Stimulated activated CD4-positive, alpha-beta T cell treated with anti-CD3 and anti-CD28 coated beads, Interleukin-4, amount 100 ng/mL, for 48 hours (primary cell): ENCODE measurements at places on chromosomes 2 and 18.

GRCh38 chr18:54860941-54861340, 32.7 kb downstream of the RAB27B start:
- DNase-seq, result no peak

DNA sequence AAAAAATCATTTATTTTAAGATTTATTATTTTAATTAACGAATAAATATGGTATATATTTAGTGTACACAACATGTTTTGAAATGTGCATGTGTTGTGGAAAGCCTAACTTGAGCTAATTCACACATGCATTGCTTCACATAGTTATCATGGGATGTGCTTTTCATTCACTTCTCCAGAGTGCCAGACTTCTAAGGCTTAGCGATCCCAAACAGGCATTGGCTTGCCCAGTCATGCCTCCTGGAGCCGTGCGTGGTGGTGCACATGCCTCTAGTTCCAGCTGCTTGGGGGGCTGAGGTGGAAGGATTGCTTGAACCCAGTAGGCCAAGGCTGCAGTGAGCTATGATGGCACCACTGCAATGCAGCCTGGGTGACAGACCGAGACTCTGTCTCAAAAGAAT, 40.5 kb downstream of the ARHGEF4 start:
- no peak for DNase-seq

- no peak for DNase-seq
These were observed 39.0 kb upstream of the LYPD6B start for GRCh38 chr2:148999451-148999921.

DNA sequence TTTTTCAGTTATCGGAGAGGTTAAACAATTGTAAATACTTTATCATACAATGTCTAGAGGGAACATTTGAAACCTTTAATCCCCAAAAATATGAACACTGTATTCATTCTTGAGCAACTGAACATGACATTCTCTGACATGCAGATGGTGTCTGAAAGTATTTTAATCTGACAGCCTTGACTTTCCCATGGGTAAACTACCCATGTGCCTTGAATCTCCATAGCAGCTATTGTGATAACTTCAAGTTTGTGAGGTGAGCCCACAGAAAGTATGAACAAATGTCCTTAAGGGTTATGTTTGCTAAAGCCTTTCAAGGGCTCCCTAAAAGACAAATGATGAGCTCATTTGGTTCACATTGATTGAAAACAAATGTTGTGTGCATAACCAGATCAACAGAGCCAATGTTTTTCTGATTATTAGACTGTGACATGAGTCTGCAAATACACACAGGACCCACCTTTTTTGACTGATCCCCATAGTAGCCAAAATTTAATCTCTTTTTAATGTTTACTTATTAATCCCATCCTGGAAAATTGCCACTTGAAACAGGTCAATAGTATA, 1326.0 kb downstream of the LRP1B start:
- DNase-seq, result no peak

DNA sequence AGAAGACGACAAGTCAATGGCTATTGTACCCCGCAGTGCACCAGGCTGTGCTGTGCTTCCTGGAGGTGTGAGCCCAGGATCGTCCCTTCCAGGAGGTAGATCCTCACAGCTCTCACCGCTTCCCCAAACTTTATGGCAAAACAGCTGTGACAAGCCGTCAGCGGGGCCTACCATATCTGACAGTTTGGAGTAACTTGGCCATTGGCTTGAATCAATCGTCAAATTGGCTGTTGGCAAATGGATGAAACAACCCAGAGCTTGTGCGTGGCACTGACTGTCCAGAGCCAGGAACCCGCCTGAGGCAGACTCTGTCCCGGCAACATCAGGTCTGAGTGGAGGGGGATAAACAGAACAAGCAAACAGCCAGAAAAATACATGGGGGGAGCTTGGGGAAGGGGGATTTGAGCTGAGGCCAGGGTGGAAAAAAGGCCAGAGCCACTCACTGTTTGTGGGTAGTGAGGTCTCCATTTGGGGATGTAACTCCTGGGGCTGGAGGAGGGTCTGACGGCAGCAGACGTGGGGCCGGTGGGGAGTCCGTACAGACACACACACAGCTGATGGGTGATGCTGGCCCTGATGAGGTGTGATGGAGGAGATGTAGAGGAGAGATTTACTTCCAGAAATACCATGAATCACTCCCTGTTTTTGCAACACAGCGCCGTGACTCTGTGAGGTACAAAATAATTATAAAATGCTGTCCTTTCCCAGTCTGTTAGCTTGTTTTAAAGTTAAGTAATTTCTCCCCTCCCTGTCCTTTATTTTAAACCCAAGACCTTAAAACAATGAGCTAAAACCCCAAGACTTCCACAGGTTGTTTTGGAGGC, 174.8 kb downstream of the TWIST2 start:
- DNase-seq, result no peak

DNA sequence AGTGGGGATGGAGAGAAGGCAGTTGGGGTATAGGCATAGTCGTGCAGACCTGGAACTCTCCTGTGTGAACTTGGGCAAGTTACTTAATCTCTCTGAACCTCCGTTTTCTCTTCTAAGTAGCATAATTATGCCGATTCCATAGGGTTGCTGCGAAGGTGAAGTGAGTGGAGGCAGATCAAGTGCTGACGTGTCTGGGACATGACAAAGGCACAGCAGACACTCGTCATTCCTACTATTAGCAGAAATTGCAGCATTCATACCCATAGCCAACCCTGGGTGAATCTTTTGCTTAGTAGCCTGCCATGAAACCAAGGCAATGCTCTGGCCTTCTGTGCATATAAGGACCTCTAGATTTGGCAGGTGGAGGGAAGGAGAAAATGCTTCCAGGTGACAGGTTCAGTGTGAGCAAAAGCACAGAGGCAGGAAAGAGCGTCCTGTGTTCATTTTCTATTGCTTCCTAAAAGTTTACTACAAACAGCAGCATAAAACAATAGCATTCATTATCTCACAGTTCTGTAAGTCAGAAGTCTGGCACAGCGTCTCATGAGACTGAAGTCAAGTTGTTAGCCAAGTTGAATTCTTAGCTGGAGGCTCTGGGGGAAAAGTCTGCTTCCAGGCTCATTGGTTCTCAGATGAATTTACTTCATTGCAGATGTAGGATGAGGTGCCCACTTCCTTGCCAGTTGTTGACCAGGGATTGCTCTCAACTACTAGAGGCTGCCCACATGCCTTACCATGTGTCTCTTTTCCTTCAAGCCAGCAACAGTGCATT, 77.8 kb downstream of the CTIF start:
- no peak for DNase-seq

DNA sequence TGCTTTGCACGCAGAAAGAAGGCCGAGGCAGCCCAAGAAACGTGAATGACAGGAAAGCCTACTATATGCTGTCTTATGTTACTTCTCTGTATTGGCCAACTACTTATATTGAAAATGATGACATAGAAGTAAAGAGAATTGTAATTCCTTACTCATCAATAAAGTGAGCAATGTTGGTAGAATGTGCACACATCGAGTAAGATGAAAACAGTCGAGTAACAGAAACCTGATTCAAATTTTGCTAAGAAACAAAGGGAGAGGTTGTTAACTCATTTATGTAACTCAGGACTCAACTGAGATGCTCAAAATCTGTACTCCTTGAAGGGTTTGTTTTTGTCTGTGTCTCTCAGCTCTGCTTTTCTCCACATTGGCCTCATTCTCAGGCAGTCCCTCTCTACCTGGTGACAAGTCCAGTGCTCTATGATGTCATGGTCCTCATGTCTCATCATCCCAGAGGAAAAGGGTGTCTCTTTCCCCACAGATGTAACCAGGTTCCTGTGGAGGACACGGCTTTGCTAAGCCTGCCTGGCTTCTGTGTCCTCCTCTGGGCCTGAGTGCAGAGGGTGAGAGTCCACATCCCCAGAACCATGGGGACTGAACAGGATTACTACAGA, 30.3 kb upstream of the CCDC93 start:
- no peak for DNase-seq

- DNase-seq, result peak; percentile 22
These were observed 87.9 kb downstream of the UGGT1 start for GRCh38 chr2:128178650-128179460.

DNA sequence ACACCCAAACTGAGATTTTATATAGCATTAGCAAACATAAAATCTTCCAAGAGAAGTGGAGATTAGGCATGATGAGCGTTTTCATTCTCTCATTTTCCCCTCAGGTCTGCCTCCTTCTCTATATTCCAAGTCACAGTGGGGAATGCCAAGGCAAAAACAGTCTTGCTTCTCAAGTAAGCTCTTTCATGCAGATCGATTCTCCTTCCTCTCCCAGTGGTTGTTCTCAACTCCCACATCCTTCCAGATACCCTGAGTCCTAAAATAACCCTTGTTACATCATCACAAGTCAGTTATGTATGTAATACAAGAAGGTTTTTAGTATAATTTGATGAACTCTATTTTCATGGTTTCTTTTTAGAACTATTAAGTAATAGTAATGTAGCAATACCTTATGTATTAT, 150.6 kb downstream of the TXNL1 start:
- no peak for DNase-seq
